ENCODE measurements at places on chromosomes 12 and 14.

DNA sequence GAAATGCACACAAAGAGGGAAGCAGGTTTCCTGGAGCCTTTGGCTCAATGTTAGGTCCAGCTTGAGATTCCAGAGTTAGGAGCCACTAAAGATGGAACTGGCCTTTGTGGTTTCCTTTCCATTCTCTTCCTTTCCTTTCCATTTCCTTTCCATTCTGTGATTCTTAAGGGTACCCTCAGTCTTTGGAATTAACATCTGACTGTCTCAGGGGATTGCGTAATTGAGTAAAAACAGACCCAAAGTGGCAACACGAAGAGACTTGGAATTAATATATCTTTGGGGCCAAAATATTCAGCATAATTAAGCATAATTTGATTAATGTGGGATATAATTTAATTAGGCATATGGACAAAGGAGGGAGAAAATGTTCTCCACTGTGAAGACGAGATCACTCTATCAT is 205.6 kb downstream of the CRADD start:
- no peak for DNase-seq

GRCh38 chr14:105394714-105395537 is 3.4 kb upstream of the TEX22 start:
- DNase-seq, result no peak

GRCh38 chr14:90519262-90519920 is 122.6 kb downstream of the CALM1 start:
- DNase-seq, result no peak

DNA sequence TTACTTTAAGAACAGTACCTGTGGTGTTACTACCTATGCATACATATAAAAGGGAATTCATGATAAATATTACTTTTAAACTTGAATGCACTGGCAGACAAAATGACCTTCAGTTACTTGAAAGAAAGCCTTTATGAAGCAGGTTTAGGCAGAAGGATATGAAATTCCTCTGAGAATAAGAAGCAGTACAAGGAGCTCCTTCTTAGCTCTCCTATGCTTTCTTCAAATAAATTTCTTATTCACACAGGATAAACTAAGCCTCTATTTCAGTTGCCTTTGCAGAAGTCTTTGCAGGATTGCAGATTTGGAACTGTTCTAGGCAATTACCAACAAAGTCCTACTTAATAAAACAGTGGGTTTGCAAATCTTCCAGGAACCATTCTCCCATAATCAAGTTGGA is 1.0 kb downstream of the EPYC start:
- no peak for DNase-seq

- no peak for DNase-seq
Measured at GRCh38 chr12:80189241-80189640, 89.9 kb downstream of the OTOGL start.

DNA sequence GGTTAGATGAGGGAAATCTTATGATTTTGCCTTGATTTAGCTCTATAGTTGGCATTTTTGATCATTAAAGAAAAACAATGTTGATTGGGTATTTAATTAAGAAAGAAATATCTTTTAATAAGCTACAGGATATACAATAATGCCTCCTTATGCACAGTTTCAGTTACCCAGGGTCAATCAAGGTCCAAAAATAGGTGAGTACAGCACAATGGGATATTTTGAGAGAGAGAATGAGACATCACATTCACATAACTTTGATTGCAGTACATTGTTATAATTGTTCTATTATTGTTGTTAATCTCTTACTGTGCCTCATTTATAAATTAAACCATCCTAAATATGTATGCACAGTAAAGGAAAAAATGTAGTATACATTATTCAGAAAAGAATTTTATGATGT is 102.2 kb downstream of the MYF5 start:
- no peak for DNase-seq

DNA sequence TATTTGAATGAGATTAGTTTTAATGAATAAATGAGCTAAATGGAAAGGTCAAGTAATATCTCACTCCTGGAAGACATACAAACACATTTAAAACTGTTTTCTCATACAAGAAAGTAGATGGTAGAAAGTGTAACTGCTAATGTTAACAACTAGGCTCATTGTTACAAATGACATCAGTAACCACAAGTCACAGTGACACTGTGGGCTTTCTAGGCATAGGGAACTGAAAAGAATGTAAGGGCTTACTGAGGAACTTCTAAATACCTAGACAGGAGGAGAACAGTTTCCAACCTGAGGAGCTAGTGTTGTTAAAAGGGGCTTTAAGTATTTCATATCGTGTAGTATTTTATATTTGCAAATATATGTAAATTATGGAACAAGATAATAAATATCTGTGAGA is 17.5 kb upstream of the ERGIC2 start:
- no peak for DNase-seq

DNA sequence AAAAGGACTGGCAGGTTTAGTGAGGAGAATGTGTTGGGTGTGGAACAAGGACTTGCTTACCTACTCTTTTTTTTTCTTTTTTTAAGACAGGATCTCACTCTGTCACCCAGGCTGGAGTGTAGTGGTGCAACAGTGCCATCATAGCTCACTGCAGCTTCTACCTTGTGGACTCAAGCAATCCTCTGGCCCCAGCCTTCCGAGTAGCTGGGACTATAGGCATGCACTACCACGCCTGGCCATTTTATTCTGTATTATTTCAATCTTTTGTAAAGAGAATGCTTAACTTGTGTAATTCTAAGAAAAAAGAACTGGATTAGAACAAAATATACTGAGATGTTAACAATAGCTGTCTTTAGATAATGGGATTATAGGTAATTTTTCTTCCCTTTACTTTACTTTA is 1.9 kb upstream of the VRTN start:
- DNase-seq, result no peak

DNA sequence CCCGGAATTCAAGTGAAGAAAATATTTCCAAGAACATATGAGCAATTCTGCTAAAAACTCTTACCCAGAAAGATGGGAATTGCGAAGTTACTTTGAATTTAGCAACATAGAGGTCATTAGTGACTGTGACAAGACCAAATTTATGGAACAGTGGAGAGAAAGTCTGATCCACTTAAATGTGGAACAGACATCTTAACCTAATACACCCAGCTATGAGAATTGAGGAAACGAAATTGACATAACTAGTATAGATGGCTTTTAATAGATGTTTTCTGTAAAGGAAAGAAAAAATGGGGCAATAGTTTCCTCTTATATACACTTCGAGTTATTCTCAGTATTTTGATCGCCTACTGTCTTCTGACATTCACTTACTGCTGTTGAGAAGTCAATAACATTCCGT is 4.6 kb downstream of the OVCH1 start:
- no peak for DNase-seq

GRCh38 chr12:129028844-129029243 is 175.6 kb downstream of the GLT1D1 start:
- DNase-seq, result peak; percentile 61

DNA sequence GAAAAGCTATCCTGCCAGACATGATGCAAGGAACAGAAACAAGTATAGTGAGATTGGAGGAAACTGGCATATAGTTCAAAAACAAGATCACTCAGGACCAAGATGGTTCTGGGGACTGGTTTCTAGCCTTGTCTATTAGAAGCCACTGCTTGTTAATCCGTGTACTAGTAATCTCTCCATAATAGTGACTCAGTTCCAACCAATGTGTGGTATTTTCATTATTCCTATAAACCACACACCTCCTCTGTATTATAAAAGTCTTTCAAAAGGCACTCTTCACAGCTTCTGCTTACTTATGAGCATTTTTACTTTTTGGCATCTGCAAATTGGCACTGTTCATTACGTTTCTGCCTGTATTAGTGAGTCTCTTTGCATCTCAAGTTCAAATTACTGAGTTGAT is 140.3 kb downstream of the SLC6A15 start:
- DNase-seq, result no peak

DNA sequence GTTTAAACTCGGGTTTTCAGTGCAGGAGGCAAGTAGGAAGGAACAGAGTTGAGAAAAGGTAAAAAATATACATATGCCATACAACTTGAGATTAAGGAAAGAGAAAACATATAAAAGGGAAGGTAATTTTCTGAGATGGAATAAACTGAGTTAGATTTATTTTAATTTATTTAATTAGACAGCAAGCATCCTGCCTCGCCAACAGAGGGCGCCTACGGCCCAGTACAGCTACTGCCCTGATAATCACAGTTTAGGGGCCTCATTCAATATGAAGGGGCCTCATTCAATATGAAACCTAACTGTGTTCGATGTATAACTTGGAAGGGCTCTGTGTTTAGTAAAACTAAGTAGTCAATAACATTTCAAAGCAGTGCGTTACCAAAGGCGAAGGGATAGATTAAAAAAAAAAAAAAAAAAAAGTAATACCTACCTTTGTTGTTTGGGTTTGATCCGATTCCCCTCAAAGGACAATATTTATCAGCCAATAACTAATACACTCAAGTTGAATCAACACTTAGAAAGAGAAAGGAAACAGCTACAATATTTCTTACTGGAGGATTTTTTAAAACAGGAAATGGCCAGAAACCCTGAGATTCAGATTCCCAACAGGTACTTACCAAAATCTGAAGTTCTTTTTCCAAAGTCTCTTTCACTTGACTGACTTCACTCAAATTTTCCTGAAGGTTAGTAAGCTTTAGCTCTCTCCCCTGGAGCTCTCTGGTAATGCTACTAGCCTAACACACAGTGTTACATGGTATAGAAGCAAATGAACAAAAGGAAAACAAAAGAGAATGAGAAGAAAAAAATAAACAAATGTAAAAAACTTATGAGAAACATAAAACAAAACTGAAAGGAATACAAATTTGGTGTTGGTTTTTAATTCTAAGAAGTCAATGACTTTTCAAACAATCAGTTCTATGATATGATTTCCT is 70.0 kb upstream of the VPS33A start:
- DNase-seq, result peak; percentile 10

DNA sequence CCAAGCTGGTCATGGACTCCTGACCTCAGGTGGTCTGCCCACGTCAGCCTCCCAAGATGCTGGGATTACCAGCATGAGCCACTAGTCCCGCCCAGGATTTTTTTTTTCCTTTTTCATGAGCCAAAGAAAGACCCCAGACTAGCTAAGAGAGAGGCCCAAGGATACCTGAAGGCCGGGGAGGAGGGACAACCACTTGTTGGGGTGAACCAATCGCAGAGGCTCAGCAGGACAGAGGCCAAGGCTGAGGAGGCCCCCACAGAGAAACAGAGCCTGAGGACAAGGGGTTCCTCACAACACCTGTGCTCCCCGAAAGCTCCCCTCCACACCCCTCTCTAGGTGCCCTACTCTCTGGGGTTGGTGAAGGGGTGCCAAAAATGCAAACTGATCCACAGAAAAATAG is 1.0 kb upstream of the SERPINA3 start:
- DNase-seq, result no peak

- DNase-seq, result no peak
Measured at GRCh38 chr14:89540830-89541470, 123.9 kb upstream of the FOXN3 start.
